ENCODE measurements at places on chromosomes 16 and 17.

DNA sequence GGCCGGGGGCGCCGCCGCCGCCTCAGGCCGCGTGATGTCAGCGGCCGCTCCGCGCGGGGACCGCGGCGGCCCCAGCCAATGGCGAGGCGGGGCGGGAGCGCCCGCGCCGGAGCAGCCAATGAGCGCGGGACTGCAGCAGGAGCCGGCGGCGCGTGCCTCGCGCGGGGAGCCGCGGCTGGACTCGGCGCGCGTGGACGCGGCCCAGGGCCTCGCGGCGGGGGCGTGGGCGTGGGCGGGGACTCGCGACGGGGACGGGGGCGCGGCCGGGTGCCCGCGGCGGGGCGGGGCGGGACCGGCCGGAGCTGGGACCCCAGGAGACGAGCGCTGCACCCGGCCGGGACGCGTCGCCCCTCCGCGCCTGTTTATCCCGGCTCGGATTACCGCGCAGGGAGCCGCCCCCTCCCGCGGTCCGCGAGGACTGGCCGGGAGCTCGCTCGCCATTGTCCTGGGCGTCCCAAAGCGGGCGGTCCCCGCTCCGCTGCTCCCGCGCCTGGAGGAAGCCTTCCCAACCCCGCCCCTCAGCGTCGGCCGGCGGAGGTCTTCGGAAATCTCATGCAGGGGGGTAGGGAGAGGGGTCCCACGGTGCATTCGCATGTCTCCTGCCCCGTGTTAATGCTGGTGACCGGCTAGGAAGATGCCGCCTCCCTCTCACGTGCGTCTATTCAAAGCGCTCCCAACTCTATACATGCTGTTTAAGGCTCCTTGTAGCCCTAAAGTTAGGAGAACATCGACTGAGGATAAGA, at the start of gene RNF157:
RNF157 (minus strand) TSS at position 33 of the 743 bp plus-strand sequence. CDS start 253 bp downstream, outside the sequence.
- ATAC-seq, result peak; percentile 92

- ATAC-seq, result no peak
Observed at GRCh38 chr17:81385320-81386111, 9.7 kb upstream of the BAHCC1 start.

- no peak for ATAC-seq
Observed at GRCh38 chr16:57409870-57410587, 5.5 kb downstream of the CCL17 start.

DNA sequence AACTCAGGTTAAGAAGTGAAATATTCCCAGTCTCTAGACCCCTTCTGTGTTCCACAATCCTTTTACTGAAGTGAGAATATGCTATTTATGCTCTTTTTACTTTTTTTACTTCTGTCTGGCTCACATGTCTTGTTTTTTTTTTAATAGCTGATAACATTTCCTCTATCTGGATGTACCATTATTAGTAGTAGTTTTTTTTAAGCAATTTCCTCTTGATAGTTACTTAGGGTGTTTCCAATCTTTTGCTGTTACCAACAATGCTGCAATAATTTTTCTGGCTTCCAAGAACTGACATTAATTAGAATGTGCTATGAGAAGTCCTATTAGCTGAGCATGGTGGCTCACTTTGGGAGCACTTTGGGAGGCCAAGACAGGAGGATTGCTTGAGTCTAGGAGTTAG, 32.0 kb downstream of the KSR1 start:
- ATAC-seq, result no peak

DNA sequence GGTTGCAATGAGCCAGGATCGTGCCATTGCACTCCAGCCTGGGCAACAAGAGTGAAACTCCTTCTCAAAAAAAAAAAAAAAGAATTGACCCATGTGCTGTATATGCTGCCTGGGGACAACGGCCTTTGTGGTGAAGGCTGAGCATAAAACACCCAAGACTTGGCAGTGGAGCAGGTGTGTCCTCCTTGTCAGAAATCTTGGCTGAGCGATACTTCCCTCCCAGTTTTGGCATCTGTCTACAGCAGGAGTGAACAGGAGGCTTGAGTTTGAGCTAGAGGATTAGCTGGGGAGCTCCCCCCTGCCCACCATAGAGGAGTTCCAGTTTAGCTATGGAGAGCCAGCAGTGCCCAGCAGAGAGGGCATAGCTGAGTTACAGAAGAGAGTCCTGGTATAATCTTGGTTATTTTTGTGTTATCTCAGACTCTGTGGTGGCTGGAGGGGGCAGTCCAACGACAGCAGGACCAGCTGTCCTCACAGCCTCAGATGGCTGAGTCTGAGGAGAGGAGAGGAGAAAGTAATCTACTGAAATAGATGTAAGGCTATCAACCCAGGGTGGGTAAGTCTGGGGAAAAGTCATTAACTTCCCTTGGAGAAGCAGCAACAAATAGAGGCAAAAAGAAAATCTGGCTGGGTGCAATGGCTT, 18.4 kb downstream of the SP2 start:
- ATAC-seq, result no peak

DNA sequence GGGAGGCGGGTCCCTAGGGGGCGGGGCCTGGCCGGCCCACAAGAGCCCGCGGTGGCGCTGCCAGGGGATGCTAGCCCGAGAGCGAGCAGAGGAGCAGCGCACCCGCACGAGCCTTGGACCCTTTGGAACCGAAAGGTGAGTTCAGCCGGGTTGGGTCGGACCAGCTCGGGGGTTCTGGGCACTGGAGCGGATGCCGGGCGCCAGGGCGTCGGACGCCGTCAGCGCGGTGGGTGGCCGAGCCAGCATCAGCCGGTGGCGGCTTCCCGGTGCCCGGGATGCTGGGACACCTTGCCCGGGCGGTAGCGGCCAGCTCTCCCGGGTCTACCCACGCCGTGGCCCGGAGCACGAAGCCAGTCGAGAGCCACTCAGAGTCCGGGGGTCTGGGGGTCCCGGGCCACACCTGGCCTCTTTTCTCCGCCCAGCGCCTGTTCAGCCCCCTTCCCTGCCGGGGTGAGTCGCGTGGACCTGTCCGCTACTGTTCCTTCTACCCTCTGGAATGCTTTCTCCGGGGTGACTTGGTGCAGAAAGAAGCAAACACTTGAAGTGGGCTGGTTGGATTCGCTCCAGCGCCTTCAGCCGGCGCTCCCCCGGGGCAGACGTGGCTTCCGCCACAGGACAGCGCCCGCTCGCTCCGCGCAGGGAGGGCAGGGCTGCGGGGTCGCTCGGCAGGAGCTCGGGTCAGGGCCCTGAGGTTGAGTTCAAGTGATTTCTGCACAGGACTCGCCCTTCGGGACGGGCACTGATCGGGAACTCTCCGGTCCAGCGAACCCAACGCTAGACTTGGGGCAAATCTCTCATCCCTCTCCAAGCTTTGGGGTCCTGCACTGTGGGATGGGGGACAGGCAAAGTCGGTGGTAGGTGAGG, at the start of gene SCNN1G:
SCNN1G (plus strand) TSS at position 67 of the 864 bp plus-strand sequence. CDS start 3,527 bp downstream, outside the sequence.
- ATAC-seq, result peak; percentile 12

GRCh38 chr17:39208893-39209292, 8.8 kb downstream of the RPL19 start:
- ATAC-seq, result no peak

DNA sequence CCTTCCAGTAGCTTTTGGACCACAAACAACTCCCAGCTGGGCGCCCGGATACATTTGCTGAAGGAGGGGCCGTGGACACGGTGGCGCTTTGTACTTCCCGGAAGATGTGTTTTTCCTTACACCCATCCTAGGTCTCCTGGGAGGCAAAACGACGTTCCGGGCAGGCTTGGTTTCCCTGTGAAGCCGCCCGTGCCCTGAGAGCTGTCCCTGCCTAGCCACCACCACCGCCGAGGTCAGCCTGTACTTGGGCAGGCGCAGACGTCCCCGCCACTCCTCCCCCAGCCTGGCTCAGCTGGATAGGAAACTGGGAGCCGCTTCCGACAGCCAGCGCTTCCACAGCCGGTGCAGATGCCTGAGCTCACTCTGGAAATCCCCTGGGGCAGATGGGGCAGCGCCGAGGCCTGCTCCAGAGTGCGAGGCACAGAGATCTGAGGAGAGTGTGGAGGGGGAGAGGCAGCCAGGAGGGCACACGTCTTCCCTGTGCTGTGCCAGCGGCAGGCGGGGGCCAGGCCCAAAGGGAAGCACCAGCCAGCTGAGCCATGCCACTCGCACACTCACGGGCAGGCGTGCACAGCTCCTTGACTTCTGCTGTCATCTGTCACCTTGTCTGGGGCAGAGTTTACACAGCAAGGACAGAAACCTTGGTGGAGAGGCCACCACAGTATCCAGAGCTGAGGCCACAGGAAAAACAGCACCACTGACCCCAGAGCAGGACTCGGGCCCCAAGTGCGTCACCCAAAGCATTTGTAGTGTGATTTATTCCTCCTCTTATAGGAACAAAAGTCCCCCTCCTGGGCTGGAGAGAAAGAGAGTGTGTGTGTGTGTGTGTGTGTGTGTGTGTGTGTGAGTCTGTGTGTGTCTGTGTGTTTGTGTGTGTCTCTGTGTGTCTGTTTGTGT, 3.0 kb downstream of the RHBDF2 start:
- ATAC-seq, result no peak

DNA sequence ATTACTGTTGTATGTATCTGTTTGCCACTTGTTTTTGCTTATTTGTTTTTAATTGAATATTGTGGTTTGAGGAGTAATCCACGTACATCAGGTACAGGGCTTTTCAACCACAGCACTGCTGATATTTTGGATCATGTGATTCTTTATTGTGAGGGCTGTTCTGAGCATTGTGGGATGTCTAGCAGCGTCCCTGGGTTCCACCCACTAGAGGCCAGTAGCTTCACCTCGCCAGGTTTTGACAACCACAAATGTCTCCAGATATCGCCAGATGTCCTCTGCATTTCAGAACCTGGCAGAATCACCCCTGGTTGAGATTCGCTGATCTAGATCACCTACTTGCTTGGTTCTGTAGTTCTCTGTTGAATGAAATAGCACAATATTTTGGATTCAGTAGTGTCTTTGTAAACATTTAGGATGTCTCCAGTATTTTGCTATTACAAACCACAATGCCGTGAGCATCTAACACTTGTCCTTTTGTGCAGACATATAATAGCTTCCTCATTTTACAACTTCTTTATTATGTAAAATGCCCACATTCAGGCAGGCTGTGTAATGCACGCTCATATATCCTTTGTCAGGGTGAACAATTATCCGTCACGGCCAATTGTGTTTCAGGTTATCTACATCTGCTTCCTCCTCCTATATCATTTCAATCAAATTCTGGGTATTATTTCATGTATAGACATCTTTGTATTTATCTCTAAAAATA, 380.3 kb downstream of the SNX29 start:
- no peak for ATAC-seq

GRCh38 chr17:44979426-44979995, 11.4 kb upstream of the C1QL1 start:
- no peak for ATAC-seq
